HCT116 (cell line): ENCODE measurements at places on chromosomes 13 and 19. TPM values are rescaled to one million over a fixed set of nuclear protein-coding genes. Genes with fewer than 3 reads are reported as not detected.

The RBM42 gene
- 87.2 TPM for total RNA-seq

The HSD17B14 gene
- 3.9 TPM for total RNA-seq

The PRRG2 gene
- 6.2 TPM for total RNA-seq

The CGB8 gene
- total RNA-seq, result 0.34 TPM

The CSNK1G2 gene
- 97.9 TPM for total RNA-seq

The ERICH4 gene
- not detected for total RNA-seq

The CACNG7 gene
- total RNA-seq, result not detected

DNA sequence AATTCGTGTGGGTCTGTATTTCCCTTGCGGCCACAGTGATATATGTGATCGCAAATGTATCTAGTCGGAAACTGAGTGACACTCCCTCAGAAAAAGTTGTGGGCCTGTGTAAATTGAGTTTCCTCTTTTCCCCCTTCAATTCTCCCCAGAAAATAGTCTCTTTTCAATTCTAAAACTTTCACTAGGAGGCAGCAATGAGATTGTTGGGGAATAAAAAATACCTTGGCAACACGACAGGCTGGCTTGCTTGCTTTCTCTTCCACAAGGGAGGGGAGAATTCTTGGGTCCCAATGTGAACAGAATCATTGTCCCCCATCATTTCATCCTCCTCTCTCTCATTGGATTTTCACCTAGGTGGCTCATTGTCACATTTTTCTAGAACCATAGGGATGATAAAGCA lies 3.7 kb upstream of the SOX21 start:
- DNase-seq, result no peak
- no peaks in the 10 kb centered on the region for H3K4me1 ChIP-seq
- H3K36me3 ChIP-seq, result no peaks in the 10 kb centered on the region
- H3K27ac ChIP-seq, result no peak overlapping the region

- no peaks in the 10 kb centered on the region for H3K36me3 ChIP-seq
- no peaks in the 10 kb centered on the region for H3K27me3 ChIP-seq
- H3K4me3 ChIP-seq, result no peak overlapping the region
- no peak for DNase-seq
- H3K4me1 ChIP-seq, result peaks cover 37% of the 10 kb centered on the region
These were observed 29.2 kb downstream of the RHPN2 start for GRCh38 chr19:33035461-33035860.

GRCh38 chr13:103291798-103292572 lies 225.8 kb upstream of the SLC10A2 start:
- no peak overlapping the region for H3K27ac ChIP-seq
- H3K4me3 ChIP-seq, result no peak overlapping the region
- no peaks in the 10 kb centered on the region for H3K27me3 ChIP-seq

DNA sequence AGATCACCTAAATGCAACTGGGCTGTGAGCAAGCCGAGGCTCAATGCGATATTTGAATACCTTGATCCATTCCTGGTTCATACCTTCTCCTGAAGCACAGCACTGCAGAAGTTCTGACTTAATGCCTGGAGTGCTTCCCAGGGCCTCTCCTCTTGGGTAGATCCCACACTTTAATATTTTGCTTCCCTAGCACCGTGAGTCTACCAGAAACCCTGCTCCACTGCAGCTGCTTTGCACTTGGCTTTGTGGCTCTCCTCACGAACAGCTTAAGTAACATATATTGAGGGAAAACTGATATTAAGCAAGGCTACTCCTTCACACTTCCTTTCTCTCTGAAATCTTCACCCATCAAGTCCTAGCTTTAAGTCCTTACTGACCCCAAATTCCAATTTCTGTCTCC lies 51.6 kb upstream of the C13orf42 start:
- H3K27ac ChIP-seq, result no peak overlapping the region
- no peaks in the 10 kb centered on the region for H3K4me1 ChIP-seq

DNA sequence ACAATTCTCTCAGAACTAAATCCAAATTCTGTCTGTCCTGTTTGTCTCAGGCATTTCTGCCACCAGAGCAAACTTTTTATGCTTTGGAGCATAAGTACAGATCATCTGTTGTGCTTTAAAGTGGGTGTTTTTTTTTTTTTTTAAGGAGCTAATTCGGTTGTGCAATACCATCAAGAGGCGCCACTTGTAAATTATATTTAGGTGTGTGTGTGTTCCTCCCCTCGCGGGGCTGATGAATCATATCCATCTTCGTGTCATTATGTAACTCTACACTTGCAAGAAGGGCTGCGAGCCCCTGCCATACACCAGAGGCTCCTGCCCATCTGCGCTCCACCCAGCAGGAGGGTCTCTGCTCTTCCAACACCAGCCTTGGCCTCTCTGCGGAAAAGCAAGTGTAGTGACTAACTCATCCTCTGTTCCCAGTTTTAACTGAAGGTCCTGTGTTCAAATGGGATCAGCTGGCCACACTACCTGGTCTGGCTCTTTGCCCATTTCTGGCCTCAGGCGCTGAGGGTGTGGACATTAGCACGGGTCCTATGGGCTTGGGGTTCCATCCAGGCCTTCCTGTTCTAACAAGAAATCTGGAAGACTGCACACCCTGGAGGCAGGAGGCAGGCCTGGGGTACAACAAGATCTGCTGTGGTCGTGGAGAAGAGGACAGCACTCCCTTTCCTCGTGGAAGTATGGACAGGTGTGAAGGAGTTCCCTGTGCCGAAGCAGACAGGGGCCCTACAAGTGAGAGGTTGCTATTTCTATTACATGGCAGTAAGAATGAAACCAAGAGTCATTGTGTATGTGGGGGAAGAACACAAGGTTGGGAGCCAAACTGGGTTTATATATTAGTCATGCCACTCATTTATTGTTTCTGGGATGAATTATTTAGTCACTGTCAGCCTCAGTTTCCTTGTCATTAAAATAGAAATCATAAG lies 96.1 kb upstream of the MBNL2 start:
- no peaks in the 10 kb centered on the region for H3K36me3 ChIP-seq
- H3K27ac ChIP-seq, result peak overlapping the region; percentile 15
- peaks cover 55% of the 10 kb centered on the region for H3K4me1 ChIP-seq
- DNase-seq, result no peak
- no peaks in the 10 kb centered on the region for H3K27me3 ChIP-seq

DNA sequence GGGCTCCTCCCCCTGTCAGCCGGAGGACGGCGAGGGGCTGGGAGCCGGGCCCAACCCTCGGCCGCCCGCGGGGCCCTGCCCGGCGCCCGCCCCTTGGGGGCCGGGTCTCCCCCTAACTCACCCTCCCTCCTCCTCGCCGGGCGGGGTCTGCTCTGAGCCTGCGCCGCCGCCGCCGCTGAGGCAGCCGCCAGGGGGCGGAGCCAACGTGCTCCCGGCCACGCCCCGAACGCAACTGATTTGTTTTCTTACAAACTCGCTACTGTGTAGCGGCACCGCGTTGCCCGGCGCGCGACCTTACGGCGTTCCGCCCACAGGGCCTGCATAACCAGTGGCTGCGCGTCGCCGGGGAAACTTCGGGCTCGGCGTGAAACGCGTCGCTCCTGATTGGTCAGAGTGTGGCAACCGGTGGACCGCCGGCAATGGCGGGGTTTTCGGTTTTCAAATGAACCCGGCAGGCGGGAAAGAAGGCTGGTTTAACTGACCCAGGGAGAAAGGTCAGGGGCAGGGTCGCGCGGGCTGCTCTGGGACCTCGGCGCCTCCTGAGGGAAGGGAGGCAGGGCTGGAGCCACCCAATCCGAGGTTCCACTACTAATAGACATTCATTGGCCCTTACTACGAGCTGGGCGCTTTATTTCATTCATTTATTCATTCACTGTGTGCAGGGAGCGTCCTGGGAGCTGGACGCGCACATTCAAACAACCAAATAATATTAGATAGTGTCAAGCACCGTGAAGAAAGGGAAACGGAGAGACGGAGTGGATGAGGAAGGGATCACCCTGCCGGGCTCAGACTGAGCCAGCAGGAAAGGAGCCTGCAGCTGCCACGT lies at the start of gene CDKN2D:
Gene CDKN2D, minus strand, starts transcription at position 154 of the 826 bp plus-strand sequence. CDS start 326 bp downstream, outside the sequence.
- peaks cover 55% of the 10 kb centered on the region for H3K4me1 ChIP-seq
- no peaks in the 10 kb centered on the region for H3K27me3 ChIP-seq
- H3K27ac ChIP-seq, result peak within 1 kb of the TSS; percentile 95
- DNase-seq, result peak; percentile 98
- H3K4me3 ChIP-seq, result peak within 1 kb of the TSS; percentile 84
- H3K36me3 ChIP-seq, result no peaks in the 10 kb centered on the region; the same call in 1 of the 2 replicates

- H3K27ac ChIP-seq, result no peak overlapping the region
- 0 out of 2 replicates have a peak, but pooled peaks cover 2% of the 10 kb centered on the region for H3K27me3 ChIP-seq
- H3K4me1 ChIP-seq, result peaks cover 2% of the 10 kb centered on the region; the same call in 1 of the 2 replicates
These were observed 180.6 kb downstream of the COG6 start for GRCh38 chr13:39836038-39836437.

DNA sequence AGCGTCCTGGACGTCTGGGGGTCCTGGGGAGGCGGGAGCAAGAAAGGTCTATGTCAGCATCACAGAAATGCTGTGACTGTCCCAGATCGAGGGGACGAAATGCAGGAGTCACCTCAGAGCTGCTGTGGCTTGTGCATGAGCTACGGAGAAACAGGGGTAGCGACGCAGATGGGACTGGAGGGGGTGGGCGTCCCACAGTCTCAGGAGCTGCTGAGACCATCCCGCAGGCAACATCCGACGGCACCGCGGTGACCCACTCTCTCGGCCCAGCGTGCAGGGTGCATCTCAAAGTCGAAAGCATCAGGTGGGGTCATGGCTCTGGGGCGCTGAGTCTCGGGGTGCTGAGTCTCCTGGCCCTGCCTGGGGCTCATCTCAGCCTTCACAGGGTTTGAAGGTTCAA lies 37.4 kb upstream of the C13orf46 start:
- no peak overlapping the region for H3K4me3 ChIP-seq
- no peak overlapping the region for H3K27ac ChIP-seq
- no peaks in the 10 kb centered on the region for H3K36me3 ChIP-seq
- DNase-seq, result no peak
- no peaks in the 10 kb centered on the region for H3K27me3 ChIP-seq

DNA sequence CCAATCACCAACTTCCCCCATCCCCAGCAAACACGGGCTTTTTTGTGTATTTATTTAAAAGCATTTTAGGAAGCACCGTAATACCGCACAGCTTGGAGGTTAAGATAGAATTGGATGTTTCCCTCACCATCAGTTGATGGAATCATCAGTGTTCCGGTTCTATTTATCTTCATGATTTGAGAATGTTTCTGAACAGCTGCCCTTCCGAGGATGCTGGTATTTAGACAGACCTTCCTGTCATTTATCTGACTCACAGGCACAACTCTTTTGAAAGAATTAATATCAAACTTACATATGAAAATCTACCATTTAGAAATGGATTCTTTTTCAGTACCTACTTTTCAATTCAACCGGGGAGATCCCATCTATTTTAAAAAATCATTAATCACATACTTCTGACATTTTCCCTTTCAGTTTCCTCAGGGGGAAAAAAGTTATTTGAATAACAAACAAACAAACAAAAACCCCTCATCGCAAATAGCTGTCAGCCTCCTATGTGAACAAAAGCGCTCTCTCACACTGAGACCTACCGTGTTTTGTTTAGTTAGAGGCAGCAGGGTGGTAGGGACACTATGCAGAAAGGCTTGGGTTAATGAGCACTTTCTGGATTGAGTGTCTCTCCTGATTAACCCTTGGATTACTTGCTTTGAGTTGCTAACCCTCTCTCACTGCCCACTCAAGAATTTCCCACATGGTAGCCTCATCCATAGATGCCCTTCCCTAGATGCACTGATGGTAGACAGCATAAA lies 189.3 kb downstream of the TM9SF2 start:
- no peak for DNase-seq
- no peaks in the 10 kb centered on the region for H3K27me3 ChIP-seq
- no peaks in the 10 kb centered on the region for H3K36me3 ChIP-seq

DNA sequence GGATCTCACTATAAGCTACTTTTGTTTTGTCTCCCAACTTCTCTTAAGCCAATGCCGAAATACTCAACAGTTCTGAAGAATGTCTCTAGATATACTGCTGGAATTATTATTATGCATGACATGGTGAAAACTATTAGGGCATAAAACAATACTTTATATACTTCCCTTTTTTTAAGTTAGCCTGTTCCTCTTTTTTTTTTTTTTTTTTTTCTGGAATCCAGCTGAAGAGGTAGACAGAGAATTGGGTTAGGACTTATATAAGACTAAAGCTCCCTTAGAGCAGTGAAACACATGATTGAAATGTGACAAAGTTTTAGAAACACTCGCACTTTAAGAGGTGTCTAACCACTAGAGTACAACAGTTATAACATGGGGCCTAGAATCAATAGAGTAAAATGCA lies 850.9 kb upstream of the PCDH9 start:
- DNase-seq, result no peak
- H3K27ac ChIP-seq, result no peak overlapping the region
- H3K4me1 ChIP-seq, result no peaks in the 10 kb centered on the region
- H3K27me3 ChIP-seq, result no peaks in the 10 kb centered on the region
- H3K4me3 ChIP-seq, result no peak overlapping the region

DNA sequence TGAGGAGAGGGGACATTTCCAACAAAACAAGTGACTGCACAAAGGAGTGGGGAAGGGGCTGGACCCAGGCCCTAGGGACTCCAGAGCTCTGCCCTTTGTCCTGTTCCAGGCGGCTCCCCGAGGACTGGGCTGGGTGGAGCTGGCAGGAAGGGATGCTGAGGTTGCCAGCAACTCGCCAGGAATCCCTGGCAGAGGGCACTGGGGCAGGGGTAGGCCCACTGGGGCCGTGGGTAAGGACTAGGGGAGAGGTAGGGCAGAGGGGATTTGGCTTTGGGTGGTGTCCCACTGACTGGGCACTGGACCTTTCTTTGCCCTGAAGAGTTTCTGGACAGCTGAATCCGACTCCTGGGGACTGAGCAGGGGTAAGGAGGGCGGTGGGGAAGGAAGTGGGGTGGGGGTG lies 7.9 kb downstream of the LIPE start:
- H3K27ac ChIP-seq, result no peak overlapping the region
- peaks cover 42% of the 10 kb centered on the region for H3K4me1 ChIP-seq
- no peaks in the 10 kb centered on the region for H3K27me3 ChIP-seq

GRCh38 chr13:111790621-111791020 lies 276.3 kb upstream of the SOX1 start:
- DNase-seq, result no peak

GRCh38 chr19:18939922-18940768 lies 872 bp downstream of the HOMER3 start:
- no peak for DNase-seq
- peaks cover 35% of the 10 kb centered on the region for H3K4me1 ChIP-seq
- H3K27ac ChIP-seq, result peak overlapping the region; percentile 91
- H3K4me3 ChIP-seq, result peak overlapping the region; percentile 79
- peaks cover 8% of the 10 kb centered on the region; the same call in 1 of the 2 replicates for H3K36me3 ChIP-seq

- no peak overlapping the region for H3K27ac ChIP-seq
- H3K4me3 ChIP-seq, result no peak overlapping the region
These were observed 483.4 kb upstream of the PCDH9 start for GRCh38 chr13:67713571-67713970.

DNA sequence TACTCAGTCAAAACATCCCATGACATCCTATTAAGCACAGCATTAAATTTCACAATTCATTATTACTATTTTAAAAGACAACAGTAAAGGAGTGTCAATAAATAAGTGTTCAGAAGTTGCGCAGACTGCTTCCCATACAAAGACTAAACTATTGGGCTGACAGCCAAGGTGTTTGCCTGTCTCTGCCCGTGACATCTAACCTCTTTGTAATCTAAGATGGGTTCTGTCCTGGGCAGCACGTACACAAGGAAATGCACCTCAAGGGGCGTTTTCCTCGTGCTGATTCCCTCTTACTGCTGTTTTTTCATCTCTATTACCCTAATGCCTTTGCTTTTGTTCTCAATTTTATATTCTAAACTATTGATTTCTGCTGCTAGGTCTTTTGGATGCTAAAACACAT lies 216.3 kb downstream of the NHLRC3 start:
- H3K27me3 ChIP-seq, result peaks cover 11% of the 10 kb centered on the region
- no peak for DNase-seq
- H3K36me3 ChIP-seq, result no peaks in the 10 kb centered on the region
- no peaks in the 10 kb centered on the region for H3K4me1 ChIP-seq
- H3K4me3 ChIP-seq, result no peak overlapping the region

GRCh38 chr13:84032116-84032515 lies 149.8 kb upstream of the SLITRK1 start:
- H3K4me3 ChIP-seq, result no peak overlapping the region
- no peak for DNase-seq
- H3K27me3 ChIP-seq, result no peaks in the 10 kb centered on the region
